ENCODE measurements at places on chromosomes 5 and 9.

DNA sequence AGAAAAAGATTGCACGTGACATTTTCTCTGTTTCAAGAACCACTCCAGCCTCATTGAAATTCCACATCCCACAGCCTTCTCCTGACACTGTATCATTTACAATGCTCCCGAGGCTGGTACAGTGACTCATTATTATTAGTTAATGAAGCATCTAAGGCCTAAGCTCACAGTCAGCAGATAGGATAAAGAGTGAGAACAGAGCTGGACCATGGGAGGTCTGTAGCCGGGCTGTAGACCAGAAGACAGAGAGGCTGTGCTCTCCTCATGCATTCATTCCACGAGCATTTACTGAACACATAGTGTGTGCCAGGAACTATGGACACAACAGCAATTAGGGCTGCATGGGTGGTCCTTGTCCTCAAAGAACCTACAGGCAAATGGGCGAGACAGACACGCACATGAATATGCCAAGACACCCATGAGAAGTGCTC, 47.3 kb upstream of the GALNT10 start:
- no peak for DNase-seq

DNA sequence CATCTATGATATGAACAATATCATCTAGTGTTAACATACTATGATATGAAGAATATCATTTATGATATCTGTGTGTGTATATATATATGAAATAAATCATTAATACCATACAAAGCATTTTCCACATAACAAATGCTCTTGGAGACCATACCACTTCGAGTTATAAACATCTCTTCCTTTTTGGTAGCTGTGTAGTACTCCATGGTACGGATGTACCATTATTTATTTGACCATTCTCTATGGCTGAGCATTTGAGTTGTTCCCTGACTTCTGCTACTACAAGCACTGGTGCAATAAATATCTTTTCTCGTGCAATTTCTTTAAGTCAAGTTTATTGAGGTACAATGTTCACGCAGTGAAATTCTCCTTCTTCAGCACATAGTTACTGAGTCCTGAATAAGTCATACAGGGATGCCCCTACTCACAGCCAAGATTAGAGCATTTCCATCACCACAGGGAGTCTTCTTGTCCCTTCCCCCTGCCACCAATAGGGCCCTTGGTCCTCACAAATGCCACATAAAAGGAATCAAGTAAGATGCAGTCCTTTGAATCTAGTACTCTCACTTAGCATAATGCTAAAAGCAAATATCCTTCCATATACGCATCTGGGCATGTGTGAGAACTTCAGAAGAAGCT, 75.2 kb upstream of the SLC25A48 start:
- DNase-seq, result no peak

DNA sequence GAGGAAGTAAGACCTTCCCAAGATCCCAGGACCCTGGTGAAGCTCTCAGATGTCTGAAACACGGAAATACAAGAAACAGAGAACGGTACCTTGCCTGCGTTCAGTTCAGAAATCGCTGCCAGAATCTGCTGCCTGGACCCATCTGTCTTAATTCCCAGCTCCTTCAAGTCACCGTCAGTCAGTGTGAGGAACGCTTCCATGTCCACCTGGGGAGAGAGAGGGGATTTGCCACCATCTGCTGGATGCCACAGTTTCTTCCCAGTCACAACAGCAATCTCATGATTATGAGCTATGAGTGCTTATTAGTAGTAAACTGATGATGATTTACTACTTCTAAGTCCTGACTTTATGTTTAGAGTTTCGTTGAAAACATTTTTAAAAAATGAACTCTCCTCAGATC, 36.7 kb upstream of the GABBR2 start:
- DNase-seq, result no peak

GRCh38 chr5:45826055-45826454, 129.9 kb upstream of the HCN1 start:
- DNase-seq, result no peak

DNA sequence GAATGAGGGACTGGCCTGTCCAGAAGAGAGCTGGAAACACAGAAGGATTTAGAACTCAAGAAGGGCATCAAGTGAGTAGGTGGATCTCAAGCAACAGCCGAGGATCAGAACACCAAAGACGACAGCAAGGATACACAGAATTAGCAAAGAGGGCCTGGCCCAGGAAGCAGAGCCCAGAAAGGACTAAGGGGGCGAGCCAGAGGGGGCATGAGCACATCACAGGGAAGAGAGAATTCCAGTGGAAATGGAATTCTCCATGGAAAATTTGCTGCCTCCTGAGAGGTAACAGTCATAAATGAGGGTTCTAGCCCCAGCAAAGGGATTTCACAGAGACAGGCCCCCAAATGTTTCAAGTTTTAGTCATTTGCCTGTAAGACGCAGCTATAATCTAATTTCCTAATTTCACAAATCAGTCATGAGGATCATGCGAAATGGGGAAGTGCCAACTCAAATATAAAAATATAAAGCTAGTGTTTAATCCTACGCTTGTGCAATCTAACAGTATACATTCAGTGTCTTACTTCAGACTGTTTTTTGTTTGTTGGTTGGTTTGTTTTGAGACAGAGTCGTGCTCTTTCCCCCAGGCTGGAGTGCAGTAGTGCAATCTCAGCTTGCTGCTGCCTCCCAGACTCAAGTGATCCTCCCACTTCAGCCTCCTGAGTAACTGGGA, 46.7 kb downstream of the FNBP1 start:
- DNase-seq, result no peak

GRCh38 chr5:116271446-116272025, 186.7 kb downstream of the COMMD10 start:
- DNase-seq, result no peak

GRCh38 chr5:132210944-132211343, 16.7 kb downstream of the P4HA2 start:
- DNase-seq, result no peak

DNA sequence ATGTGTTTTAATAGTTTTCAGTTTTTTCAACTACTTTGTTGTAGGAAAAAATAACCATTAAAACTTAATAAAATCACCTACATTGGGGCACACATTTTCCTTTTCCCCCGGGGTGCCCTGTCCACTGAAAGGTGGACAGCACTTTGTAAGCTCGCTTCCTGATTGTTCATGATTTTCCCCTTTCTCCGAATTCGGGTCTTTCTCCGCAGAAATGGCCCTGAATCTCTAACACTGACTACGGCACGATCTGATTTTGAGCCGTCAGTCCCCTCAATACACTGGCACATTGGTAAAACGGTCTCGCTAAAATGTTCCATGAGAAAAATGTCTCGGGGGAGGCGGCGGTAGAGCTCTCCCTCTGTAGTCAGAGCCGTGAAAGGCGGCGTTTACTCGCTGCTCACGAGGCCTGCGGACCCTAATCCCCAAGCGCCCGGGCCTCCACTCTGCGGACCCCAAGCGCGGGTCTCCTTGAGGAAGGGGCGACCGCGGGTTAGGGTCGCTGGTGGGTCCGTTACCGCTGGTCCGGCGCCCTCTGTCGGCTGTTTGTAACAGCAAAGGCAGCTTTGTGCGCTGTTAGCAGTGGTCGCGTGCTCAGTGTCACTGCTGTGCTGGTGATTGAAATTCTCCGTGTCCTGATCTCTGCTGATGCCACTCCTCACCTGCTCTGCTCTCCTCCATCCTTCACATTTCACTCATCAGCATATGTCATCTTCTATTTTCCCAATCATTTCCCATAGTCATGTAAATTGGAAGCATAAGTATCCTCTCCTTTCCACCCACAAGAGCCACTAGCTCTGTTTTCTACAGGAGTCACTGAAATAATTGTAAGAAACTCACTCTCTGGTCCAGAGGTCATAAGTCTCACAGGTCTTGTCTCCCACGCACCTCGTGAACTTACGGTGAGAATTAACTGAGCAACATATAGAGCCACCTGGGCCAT, 10.8 kb upstream of the IFNA2 start:
- DNase-seq, result no peak

- DNase-seq, result no peak
Measured at GRCh38 chr5:111229221-111229835, 5.1 kb downstream of the CAMK4 start.

DNA sequence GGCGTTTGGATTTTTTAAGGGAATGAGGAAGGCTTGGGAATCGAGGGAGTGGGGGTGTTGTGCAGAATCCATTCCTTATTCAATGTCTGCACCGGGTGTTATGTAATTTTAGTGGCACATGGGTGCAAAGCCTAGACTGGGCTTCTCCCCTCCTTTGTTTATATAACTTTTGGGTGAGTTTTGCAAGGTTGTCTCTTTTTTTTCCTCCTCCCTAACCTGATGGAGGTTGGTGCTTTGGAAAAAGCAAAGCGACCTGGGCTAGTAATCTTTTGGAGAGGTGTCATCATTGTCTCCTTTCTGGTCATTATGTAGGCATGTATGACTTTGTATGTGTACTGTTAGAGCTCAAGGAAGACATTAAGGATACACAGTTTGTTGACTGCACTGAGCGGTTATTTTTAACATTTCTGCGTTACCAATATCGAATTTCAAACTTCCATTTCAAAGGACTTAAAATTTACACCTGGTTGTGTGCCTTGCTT, 3.1 kb downstream of the SMARCA2 start:
- DNase-seq, result no peak

GRCh38 chr5:153491856-153492255, 1.4 kb downstream of the GRIA1 start:
- DNase-seq, result no peak

DNA sequence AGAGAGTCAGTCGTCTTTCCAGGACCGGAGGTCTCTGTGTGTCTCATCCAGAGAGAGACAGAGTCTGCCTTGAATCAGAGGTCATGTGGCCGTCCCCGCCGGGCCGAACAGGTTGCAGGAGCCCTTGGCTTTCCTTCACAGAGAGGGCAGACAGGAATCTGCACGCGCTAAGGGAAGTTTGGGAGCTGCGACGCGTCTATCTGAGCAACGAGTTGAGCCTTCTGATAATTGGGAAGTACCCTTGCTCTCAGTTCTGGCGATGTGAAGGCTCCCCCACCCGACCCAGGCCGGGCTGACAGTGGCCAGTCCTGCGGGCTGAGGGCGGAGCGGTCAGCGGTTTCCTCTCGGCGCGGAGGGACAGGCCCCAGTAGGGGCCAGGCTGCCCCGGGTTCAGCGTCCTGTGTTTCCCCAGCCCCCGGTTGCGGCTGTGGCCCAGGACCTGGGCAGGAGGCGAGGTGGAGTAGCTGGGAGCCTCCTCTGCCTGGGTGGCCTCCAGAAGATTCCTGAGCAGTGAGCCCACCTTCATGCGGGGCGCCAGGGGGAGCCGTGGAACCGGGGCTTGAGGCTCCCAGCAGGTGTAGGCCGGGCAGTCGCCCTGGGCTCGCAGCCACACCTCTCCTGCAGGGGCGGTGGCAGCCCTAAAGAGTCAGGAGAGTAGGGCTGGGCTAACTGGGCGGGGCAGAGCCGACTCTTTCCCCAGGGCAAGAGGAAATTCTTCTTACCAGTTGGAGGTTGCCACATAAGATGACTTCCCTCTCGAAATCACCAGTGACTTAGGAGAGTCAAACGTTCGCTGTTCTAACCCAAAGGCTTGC, 13.9 kb downstream of the NR2F1 start:
- DNase-seq, result no peak

GRCh38 chr5:159851053-159851452, 65.2 kb upstream of the ADRA1B start:
- DNase-seq, result no peak

DNA sequence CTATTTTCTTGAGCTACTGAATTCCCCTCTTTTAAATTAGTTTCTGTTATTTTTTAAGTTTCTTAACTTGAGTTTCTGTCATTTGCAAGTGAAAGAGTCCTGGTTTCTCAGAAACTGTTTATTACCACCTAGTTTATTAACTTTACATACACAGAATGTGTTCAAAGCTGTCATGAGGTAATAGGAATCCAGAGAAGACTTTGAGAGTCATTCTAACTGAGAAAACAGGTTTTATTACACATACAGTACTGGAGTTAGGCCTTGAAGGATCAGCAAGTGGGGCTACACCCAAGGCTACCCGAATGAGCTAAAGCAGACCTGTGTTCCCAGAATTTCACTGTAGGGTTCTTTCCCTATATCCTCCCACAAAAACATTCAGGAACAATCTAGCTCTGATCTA, 33.1 kb downstream of the FAM114A2 start:
- DNase-seq, result no peak

DNA sequence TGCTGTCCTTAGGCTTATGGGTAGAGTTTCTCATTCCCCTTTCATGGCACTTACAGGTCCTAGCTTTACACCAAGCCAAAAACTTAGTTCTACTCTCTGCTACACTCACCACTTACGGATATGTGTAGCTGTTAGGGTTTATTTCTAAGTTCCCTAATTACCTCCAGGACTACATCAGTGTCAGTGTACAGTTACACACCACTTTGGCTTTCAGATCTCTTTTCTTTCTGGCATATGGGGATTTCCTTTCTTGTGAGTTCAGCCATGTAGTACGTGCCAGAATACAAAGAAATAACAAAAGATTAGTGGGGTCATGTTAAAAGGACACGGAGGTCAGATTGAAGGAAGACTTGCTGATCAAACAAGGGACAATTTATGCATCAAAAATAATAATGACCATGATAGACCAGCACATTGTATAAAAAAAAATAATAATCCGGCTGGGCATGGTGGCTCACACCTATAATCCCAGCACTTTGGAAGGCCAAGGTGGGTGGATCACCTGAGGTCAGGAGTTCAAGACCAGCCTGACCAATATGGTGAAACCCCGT, 41.8 kb downstream of the LYRM7 start:
- no peak for DNase-seq

DNA sequence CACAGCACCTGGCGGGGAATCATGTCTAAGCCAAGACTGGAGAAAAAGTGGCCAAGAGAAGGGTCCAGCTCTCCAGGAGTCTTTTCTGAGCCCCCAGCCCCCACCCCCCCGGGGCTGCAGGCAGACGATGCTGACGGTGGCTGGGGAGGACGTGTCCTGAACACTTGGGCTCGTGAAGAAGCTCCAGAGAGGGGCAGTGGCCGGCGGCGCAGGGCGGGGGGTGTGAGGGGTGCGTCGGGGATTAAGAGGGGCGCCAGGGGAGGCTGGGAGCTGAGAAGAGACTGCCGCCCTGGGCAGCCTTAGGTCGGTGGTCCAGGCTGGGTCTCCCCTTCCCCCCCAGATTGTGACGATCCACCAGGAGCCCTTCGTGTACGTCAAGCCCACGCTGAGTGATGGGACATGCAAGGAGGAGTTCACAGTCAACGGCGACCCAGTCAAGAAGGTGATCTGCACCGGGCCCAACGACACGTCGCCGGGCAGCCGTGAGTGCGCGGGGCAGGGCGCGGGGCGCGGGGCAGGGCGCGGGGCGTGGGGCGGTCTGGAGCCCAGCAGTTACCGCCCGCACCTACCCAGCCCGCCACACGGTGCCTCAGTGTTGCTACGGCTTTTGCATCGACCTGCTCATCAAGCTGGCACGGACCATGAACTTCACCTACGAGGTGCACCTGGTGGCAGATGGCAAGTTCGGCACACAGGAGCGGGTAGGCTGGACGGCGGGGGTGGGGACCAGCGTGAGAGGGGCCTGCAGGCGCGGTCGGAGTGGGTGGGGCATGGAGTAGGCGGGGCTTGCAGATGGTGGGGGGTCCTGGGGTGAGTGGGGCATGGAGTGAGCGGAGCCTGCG, 8.9 kb downstream of the LRRC26 start:
- no peak for DNase-seq

- DNase-seq, result no peak
Measured at GRCh38 chr9:136865768-136866103, 372 bp downstream of the EDF1 start.

Data from stromal cell of bone marrow (primary cell).